ENCODE measurements at places on chromosomes 13 and 19.
A peak's percentile ranks its signal among the peaks of the same experiment; 100 is the strongest.

DNA sequence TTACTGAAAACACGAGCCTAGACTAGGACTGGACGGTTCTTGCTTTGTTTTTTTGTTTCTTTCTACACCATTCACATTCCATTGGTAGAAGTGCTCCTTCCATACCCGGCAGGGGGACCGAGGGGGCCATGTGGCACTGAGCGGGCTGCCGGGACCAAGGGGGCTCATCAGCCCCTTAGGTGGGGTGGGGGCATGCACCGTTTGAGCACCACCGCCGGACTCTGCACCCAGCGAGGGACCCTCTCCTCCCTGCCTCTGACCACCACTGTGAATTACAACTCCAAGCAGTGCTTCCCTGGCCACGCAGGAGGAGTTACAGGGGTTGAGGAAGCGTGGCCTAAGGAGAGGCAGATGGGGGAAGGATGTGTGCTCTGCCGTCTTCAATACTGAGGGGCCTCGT is 15.0 kb upstream of the CFAP97D2 start:
- DNase-seq = peak; percentile 34

- no peak for DNase-seq
Measured at GRCh38 chr13:40537146-40537895, 129.1 kb downstream of the FOXO1 start.

DNA sequence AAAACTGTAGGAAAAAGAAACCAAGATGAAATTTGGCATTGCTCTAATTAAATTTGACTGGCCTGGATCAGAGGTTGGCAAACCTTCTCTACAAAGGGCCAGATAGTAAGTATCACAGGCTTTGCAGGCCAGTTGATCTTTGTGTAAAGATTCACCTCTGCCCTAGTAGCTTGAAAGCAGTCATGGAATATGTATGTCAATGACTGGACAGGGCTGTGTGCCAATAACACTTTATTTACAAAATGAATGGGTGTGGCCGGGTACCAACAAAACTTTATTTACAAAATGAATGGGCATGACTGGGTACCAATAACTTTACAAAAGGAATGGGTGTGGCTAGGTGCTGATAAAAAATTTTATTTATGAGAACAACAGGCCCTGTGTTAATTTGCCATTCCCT is 20.0 kb downstream of the SIN3B start:
- no peak for DNase-seq

DNA sequence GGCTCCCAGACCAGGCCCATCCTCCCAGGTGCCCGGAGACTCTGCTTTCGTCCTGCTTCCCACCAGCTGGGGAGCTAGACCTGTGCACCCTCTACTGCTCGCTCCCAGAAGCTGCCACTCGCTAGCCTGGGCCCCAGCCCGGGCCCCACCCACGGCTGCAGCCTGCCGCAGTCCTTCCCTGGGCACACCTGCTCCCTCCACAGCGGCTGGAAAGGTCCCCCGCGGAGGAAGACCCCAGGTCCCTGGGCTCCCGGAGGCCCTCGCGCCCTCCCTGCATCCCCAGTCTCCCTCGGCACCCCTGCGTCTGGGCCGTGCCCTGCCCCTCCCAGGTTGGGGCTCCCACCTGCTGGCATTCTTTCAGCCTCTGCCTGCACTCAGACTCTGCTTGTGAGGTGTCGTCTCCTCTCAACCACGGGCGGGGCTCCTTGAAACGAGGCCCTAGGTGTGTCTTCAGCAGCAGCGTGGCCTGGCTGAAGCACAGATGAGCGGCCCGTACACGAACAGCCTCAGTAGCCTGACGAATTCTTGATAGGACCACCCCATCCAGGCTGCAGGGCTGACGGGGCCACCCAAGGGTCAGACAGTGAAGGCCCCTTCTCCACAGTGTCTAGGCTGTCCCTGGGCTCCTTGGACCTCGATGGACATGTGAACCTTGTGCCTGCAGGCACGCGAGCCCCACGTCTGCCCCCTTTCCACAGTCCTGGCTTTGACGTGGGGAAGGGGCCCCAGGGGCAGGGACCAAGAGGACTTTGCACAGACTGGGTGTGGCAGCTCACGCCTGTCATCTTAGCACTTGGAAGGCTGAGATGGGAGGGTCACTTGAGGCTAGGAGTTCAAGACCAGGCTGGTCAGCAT is 27.9 kb downstream of the DOT1L start:
- DNase-seq = no peak

- no peak for DNase-seq
Measured at GRCh38 chr19:19056636-19057275, 7.0 kb upstream of the SLC25A42 start.

- no peak for DNase-seq
Measured at GRCh38 chr13:41641429-41641828, 184.1 kb downstream of the RGCC start.

DNA sequence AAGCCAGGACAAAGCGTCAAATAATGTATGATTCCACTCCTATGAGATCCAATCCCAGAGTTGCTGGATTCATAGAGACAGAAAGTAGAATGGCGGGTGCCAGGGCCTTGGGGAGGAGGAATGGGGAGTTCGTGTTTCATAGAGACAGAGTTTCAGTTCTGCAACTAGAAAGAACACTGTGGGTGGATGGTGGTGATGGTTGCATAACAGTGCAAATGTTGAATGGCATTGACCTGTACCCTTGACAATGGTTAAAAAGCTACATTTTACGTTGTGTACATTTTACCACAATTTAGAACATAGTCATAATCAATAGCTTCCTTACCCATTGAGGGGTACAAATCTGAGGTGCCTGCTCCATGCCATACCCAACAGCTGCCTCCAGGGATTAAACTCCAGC is 33.4 kb downstream of the MBD3L2B start:
- no peak for DNase-seq

- no peak for DNase-seq
Measured at GRCh38 chr13:66314911-66315310, 915.2 kb downstream of the PCDH9 start.

DNA sequence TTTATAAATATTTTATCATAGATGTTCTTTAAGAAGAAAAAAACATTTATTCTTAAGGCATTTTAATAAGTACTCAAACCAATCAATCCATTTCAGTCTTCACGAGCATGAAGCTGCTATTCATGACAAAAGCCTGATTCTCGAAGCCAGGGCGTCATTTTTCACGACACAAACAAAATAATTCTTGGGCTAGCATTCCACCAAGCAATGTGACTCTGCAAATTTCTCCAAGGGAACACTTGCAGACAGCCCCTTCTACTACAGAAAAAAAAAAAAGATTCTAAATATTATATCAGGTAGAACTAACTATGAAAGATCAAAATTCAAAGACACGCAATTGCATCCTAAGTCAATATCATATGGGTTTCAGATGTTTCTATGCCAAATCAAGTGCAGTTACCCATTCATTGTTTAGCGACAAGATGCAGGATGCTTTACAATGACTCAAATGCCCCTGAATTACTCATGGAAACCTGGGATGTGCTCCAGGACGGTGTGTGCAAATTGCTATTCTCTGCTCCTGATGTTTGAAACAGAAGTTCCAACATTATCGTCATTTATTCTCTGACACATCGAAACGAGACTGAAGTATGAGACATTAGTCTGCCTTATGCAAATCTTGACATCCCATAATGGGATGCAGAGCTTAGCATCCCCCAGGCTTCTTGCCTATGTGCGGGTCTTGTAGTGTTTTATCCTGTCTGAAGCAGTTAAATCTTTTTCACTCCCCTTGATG is 517.7 kb downstream of the MYO16 start:
- DNase-seq = no peak

DNA sequence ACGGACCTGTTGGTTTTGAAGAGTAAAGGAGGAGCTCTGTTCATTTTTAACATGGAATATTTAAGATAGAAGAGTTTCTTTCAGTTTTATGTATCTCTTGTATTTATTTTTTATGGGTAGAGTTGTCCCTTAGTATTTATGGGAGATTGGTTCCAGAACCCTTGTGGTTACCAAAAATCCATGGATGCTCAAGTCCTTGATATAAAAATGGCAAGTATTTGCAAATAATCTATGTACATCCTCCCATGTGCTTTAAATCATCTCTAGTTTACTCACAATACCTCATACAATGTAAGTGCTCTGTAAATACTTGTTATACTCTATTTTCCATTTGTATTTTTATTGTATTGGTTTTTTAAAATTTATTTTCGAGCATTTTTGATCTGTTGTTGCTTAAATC is 63.1 kb downstream of the TM9SF2 start:
- no peak for DNase-seq

DNA sequence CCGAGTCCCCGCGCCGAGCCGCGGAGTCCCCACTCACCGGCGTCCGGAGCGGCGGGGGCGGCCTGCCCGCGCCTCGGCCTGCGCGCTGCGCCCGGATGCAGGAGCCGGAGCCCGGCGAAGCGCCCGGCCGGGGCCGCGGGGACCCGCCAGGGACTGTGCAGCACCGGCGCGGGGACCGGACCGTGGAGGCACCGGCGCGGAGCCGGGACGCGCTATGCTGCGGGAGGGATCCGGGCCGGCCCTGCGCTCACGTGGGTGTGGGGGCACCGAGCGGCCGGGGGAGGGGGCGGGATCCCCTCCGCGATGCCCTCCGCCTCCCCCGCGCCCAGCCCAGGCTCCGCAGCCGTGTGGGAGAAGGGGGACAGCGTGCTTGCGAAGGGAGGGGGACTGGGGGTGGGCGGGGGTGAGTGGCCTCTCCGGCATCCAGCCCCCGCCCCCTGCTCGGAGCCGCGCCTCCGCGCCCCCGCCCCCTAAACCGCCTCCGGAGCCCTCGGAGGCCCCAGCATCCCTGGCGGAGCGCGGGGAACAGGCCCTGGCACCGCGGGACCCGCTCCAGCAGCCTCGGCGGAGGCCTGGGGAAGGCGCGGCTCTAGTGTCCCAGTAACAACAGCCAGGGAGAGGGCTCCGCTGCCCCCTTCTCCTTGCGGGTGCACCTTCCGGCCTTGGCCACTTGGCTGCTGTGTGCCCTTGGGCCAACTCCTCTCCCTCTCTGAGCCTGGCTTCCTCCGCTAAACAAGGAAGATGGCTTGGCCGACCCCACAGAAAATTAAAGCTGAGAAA is at the start of gene SLC1A6:
Gene SLC1A6, minus strand, starts transcription at position 389 of the 780 bp plus-strand sequence. CDS start 6,954 bp downstream, outside the sequence.
- no peak for DNase-seq

GRCh38 chr13:67971291-67971690 is 741.2 kb upstream of the PCDH9 start:
- no peak for DNase-seq

DNA sequence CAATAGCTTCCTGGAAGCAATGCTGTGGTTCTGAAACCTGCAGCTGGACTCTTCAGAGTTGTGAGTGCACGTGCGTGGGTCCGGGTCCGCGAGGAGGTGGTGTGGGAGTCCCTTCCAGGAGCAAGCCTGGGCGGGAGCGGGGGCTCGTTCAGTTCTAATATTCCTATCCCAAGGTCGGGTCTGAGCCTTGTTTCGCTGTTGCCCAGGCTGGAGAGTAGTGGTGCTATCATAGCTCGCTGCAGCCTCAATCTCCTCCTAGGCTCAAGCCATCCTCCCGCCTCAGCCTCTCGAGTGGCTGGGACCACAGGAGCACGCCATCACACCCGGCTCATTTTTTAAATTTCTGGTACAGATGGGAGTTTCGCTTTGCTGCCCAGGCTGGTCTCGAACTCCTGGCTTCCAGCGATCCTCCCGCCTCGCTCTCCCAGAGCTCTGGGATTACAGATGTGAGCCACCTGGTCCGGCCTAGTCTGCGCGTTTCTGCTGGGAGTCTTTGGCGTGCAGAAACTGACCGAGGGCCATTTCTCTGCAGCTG is 625 bp downstream of the ZFP82 start:
- DNase-seq = no peak

DNA sequence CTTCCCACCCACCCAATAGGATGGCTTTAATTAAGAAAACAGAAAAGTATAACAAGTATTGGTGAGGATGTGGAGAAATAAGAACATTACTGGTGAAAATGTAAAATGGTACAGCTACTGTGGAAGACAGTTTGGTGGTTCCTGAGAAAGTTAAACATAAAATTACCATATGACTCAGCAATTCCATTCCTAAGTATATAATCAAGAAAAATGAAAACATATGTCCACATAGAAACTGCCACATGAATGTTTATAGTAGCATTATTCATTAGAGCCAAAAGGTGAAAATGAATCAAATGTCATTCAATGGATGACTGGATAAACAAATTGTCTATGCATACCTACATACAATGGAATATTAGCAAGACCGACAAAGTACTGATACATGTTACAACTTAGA is 16.9 kb downstream of the DZIP1 start:
- no peak for DNase-seq

DNA sequence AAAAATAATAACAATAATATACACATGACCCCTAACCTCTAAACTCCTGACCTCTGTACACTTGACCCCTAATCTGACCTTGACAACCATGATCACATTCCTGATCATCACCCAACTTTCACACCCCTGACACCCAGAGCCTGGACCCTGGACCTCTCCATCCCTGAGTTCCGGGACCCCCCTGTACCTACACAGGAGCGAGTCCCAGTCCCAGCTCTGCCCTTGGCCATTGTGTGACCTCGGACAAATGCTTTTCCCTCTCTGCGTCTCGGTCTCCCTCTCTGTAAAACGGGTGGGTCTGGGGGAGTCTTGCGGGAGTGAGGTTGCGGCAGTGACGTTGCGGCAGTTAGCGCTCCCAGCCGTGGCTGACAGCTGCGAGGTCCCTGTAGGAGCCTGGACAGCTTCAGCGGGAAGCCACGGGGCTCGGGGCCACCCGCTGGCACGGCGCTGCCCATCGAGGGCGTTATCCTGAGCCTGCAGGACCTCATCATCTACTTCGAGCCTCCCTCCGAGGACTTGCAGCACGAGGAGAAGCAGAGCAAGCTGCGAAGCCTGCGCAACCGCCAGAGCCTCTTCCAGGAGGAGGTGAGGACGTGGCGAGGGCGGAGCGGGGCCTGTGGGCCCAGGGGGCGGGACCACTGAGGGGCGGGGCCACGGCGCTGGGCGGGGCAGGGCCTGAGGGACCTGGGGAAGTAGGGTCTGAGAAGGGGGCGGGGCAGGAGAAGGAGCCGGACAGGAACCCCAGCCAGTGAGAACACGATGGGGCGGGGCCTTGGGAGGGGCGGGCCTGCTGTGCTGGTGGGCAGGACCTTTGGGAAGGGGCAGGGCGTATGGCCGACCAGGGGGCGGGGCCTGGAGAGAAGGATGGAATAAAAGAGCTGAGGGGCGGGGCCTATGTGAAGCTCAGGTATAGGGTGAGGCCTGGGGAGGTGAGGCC is 19.2 kb downstream of the RYR1 start:
- no peak for DNase-seq

DNA sequence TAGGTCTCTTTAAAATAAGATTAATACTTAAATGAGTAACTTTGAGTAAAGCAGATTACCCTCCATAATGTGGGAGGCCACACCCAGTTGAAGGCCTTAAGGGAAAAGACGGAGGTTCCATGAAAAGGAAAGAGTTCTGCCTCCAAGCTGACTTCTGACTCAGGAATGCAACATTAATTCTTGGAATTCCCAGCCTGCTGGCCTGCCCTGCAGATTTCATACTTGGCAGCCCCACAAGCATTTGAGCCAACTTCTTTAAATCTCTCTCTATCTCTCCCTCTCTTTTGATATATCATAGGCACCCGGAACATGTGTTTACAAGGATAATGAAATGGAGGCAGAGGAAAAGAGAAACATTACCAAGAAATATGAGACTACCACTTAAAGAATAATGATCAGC is 902.3 kb upstream of the MIR17HG start:
- no peak for DNase-seq

GRCh38 chr19:34837262-34837661 is 64.2 kb upstream of the ZNF599 start:
- no peak for DNase-seq

DNA sequence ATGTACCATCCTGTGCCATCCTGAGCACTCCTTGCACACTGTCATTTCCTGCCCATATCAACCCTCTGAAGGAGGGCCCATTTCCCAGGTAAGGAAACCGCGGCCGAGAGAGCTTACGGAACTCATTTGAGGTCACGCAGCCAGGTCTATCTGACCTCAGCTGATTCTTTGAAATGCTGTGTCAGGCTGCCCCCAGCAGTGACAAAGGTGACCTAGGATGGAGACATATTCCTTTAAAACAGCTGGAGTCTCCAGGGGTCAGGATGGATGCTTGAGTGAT is 42.2 kb upstream of the VSTM2B start:
- DNase-seq = no peak
